Nucleus accumbens (tissue), 56 donors: ENCODE measurements at places on chromosomes 16 and 17.

GRCh38 chr16:67417333-67418061 is 1.2 kb upstream of the ZDHHC1 start:
- DNase-seq: no peak

DNA sequence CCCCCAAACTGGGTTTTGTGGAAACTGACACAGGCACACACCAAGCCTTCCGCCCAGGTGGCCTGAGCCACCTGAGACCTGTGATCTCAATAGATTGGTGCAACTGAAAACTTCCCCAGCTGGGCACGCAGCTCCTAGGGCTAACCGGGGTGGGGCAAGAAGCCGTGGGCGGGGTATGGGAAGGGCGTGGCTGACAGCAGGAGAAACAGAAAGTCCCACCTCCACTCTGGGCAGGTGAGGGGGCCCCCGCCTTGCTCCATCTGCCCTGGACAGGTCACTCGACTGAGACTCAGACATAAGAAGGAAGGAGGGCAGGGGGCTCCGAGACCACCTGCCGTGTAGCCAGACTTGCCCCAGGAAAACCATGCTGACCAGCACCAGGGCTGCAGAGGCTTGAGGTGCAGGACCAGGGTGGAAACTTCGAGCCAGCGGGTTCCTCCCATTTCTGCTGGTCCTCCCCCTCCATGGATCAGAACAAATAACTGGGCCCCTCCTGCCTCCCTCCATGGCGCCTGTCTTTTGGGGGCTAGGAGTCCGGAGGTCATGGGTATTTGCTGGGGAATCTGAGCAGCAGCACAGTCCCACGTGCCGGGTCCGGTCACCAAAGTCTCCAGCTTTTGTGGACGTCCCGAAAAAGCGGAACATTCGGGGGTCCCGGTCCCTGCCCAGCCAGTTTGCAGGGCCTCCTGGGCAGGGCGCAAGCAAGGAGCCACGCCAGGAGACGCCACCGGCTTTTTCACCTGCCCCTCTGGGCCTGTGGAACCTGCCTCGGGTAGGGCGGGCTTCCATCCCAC is 1.3 kb downstream of the TIMP2 start:
- peak; percentile 36 for DNase-seq

DNA sequence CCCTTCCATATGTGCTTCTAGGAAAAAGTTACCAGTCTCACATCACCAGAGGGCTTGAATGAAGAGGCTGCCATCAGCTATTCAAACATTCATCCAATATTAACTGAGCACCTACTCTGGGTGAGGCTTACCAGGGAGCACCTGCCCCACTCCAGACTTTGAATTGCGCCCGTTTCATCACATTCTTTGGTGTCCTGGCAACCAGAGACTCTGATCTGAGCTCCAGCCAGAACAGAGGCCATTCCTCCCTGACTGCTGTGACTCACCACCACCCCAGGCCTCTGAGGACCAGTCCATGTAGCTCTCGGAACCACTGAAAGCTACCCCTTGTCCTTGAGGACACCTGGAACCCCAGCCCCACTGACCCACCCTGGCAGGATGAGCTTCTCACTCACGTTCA is at the start of gene C16orf96:
Gene C16orf96, plus strand, starts transcription at position 229 of the 400 bp plus-strand sequence. Its CDS starts 150 bp downstream, at position 379.
- no peak for DNase-seq

DNA sequence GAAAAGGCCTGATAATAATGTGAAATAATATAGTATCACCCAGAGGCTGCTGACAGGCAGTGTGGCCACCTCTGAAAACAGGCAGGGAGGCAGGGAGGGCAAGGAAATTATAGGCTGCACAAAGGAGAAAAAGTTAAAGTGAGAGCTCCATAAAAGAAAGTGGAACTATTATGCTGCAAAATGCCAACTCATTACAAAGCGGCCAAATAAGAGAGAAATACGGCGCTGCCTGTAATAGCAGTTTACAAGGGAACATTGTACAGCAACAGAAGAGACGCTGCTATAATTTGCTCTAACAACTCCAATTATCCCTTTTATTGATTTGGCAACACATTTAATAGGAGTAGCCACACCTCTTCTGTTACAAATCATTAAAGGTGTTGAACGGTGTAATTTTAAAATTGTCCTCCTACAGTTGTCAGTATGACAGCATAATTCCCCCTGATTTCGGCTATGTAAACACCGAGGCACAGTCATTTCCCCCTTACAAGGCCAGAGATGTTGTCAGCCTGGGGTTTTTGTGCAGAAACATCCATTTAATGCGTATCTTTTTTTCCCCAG is 120.3 kb downstream of the MRM1 start:
- no peak for DNase-seq

DNA sequence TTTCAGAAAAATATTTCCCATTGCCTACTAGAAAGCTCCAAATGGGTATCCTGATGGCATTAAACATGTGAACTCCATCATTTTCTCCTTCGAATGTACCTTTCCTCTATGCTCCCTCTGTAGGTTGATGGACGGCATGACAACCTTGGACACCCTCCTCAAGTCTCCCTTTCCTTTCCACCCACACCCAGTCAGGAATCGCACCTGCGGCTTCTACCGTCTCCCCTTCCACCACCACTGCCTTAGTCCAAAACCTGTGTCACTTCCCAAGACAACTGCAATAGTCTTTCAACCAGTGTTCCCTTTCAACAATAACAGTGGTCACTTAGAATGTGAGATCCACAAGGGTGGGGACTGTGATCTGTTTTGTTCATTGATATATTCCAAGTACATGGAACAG is 233.1 kb upstream of the AXIN2 start:
- no peak for DNase-seq

DNA sequence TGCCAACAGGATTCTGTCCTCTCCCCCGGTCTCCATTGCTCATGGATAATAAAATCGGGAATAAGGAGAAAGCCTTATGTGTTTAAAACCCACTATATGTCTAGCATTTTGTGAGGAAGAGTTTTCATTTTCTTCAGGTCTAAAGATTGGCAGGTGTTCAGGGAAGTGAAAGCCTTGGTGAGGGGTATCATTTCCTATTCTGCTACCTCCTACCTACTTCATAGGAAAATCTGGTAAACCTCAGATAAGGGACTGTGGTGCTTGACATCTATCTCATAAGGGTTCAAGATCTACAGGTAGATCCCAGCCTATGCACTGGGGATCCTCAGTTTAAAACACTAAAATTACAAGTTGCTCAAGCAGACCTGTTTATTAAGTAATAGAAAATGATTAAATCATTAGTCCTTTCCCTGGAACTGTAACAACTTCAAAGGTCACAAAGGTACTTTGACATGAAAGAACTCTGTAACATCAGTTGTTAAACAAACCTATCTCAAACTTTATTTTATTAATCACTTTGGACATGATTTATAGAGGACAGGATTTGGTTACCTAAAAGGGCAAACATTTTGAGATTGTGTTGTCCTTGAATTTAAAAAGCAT is 6.5 kb downstream of the MOSMO start:
- DNase-seq: no peak

GRCh38 chr16:89369266-89369895 is 121.0 kb downstream of the ANKRD11 start:
- no peak for DNase-seq

GRCh38 chr17:55233840-55234239 is 30.9 kb upstream of the HLF start:
- no peak for DNase-seq

DNA sequence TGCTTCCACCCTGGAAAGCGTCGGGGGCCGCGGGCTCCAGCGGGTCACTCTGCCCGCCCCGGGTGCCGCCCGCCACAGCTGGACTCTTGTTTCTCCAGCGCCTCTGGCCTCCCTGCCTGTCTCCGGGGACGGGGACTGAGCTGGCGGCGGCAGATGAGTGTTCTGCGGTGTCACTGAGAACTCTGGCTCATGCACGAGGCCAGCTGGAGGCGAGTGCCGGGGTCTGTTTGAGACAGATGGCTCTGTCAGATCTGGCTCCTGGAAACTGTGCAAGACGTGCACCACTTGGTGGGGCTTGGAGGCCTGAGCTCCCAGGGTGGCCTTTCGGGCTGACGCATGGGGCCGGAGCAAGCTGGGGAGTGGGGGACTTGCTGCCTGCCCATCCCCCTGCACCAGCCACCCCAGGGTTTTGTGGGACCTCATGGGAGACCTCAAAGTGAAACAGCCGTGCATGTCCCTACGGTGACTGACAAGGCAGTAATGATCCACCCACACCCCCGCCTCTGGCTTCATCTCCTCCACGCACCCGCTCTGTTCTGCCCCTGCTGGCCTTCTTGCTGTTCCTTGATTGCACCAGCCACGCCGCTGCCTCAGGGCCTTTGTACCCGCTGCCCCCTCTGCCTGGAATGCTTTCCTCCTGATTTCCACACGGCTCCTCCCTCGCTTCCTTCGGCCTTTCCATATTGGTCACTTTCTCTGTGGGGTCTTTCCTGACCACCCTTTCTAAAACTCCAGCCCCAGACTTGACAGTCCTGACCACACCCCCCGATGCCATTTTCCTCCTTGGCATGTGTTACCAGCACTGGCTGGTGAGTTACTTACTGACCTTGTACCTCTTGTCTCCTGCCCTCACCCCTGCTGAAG is 174.9 kb upstream of the CIBAR2 start:
- DNase-seq: peak; percentile 25

- DNase-seq: no peak
Observed at GRCh38 chr16:19168371-19169081, 486 bp downstream of the SYT17 start.

GRCh38 chr16:11168386-11169051 is 87.5 kb downstream of the SOCS1 start:
- no peak for DNase-seq

DNA sequence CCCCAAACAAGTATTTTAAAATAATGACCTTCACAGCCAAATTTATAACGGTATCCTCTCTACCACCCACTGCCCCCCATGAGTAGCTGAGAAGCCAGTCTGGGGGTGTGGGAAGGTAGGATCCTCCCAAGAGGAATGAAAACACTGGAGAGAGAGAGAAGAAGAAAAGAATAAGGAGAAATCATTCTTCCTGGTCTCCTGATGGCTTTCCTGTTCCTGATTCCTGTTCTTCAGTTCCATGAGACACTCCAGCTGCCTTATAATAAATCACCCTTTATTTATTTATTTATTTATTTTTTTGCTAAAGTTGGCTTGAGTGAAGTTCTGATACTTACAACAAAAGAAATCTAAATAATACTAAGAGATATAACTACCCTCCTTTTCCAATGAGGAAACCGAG is 56.4 kb upstream of the FAM20A start:
- DNase-seq: no peak

GRCh38 chr17:4014148-4014927 is 50.1 kb upstream of the ATP2A3 start:
- no peak for DNase-seq

- no peak for DNase-seq
Observed at GRCh38 chr17:17700251-17700969, 19.2 kb downstream of the RAI1 start.

GRCh38 chr16:14181371-14182050 is 110.4 kb downstream of the MRTFB start:
- no peak for DNase-seq

DNA sequence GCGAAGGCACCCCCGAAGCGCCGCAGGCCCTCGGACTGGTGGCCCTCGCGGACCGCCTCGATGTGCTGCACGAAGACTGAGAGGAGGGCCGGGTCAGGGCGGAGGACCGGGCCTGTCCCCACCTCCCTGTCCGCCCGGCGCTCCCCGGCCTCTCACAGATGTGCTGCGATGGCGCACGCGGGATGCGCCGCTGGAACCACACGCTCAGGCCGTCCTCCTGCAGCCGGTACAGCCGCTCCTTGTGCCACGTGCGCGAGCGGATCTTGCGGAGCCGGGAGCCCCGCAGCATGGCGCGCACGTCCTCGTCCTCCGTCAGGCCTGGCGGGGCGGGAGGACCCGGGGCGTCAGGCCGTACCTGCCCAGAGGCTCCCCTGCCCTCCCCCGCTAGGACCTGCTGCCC is 11.3 kb downstream of the PLCD3 start:
- DNase-seq: no peak

DNA sequence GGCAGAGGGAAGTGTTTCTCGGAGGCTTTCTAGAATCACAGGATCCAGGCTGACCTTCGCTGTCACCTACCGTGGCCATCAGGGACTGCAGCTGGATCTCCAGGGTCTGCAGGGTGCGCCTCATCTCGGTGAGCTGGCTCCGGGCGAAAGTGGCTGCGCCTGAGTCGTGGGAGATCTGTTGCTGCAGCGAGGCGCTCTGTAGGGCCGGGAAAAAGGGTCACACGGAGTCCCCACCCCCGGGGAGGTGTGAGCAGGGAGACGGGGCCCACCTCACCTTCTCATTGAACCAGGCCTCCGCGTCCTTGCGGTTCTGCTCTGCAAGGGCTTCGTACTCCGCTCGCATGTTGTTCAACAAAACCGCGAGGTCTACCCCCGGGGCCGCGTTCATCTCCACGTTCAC is 2.9 kb downstream of the KRT28 start:
- DNase-seq: no peak
